ENCODE measurements at places on chromosomes 6 and 20.

DNA sequence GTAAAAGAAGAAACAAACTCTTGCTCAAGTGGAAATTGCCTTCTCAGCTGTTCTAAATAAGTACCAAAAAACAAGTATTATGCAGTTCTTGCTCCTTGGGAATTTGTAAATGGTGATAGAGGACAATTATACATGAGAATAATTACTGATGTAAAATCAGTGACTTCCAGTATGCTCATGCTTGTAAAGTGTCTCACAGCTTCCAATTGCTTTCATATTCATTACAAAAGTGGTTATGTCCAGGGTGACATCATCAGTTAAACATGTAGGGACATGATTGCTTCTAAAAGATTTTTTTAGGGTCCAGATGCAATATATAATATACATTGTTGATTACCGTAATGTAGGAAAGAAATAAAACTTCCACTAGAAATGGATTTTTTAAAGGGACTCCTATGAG is 122.8 kb upstream of the B3GAT2 start:
- DNase-seq = no peak

DNA sequence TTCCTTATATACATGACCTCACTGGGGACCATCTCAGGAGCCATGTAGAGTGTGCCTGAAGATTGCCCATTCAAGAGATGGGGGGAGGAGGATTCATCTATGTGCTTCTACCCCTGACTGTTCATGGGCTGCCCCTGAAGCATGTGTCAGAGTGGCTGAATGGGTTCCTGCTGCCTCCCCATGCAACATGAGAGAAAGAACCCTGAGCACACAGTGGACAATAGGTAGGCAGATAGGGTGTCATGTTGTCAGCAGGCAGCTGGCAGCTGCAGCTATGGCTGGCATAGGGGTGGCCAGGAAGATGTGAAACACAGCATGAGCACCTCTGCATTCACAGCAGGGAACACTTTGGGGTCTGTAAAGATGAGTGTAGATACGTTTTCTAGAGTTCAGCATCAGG is 208.4 kb upstream of the CNR1 start:
- no peak for DNase-seq

DNA sequence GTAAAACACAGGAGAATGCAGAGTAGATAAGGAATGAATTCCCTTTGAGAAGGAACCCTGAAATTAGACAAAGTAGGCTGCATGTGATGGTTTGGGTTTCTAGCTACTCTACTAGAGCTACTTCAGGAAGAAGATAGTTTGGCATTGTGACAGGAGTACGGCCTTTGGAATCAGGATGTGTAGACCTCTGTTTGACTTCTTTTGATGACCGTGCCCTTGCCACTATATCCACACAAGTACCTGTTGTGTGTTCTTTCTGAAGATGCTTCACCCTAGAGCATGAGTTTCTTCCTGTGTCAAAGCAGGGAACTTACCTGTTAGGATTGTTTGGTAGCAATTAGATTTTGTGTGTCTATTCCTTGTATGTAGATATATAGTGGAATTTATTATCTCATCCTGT is 41.7 kb downstream of the CD2AP start:
- no peak for DNase-seq

DNA sequence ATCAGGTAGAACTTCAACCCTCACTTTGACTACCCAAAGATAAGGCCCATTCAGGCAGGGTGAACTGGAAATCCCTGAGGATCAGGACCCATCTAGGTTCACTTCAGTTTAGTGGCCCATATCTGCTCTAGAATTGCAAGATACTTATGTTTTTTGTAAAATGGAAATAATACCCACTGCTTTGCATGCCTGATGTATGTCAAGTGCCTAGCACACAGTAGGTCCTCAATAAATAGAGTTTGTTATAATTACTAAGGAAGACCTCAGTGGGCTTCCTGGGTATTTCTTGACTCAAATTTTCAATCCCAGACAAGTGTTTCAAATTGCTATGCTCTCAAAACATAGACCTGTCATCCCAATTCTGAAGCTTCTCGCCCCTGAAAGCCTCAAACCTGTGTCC is 32.5 kb downstream of the PIGU start:
- DNase-seq = no peak

DNA sequence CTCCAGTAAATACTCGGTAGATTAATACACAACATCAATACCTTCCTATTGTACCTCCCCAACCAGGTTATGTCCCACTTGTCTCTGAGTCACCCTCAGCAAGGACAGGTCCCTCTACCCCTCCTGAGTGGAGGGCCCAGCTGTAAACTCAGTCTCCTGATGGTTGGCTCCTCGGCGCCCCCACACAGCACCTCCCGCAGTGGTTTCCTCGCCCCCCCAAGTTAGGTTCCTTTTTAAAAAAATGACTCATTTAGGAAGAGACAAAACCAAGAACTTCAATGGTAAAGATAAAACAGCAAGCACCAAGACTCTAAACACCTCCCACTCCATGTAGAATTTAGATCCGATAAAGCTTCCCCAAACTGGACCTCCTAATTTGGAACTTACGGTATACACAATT is 83.5 kb downstream of the TRERF1 start:
- DNase-seq = peak; percentile 65

DNA sequence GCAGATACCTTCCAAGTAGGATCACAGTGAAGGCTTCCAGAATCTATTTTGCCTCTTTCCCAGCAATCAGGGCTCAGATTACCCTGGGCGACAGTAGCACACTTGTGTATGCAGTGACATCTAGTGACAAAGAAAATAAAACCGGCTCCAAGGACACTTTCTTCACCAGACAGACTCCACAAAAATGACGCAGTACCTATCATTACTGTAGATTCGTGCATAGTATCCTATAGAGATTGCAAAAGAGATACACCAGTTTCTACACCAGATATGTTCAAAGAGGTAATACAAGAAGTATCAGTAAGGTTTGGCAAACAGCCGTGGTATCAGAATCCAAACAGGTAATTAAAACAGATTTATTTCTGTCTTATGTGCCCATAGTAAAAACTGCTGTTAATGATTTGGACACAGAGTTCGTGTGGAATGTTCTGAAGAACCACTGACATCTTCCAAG is 600.4 kb upstream of the JAG1 start:
- no peak for DNase-seq

DNA sequence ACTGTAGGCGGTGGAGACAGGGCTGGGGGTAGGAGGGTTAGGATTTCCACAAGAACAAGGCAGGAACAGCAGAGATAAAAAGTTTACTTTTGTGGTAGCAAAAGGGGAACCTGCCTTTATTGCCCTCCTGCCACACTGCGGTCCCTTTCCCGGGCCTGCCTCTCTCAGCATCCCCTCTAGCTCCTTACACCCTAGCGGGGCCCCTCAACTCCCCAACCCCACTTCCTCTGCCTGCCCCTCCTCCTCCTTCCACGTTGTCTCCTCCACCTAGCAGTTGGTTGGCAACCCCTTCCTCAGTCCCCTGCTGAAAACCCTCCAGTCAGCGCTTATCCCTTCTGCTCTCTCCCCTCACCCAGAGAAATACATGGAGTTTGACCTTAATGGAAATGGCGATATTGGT is 714 bp downstream of the AIF1 start:
- no peak for DNase-seq

- DNase-seq = no peak
Observed at GRCh38 chr6:164022632-164023031, 608.1 kb downstream of the QKI start.

- DNase-seq = no peak
Observed at GRCh38 chr20:55090286-55090685, 614.9 kb downstream of the DOK5 start.

DNA sequence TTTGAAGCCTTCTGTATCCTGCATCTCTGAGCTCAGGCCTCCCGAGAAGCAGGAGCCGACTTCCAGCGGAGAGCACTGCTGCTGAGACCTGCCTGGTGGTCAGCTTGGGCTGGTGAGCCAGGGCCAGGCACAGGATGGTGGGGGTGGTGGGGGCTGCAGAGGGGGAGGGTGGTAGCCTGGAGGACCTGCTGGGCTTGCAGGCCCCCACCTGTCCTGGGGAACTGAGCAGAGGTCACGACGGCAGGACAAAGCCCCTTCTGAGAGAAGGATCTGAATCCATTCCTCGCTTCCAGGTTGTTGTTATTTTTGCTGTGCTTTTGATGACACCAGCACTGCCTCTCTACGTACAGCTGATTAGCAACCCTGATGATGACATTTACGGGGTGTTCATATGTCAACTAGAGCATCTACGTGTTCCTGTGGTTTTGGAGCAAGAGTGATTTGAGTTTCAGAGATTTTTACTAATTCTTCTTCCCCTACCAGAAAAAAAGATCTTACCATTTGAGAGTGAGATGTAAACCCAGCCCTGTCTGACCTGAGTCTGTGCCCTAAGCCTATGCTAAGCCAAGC is 35.7 kb upstream of the CD93 start:
- no peak for DNase-seq

DNA sequence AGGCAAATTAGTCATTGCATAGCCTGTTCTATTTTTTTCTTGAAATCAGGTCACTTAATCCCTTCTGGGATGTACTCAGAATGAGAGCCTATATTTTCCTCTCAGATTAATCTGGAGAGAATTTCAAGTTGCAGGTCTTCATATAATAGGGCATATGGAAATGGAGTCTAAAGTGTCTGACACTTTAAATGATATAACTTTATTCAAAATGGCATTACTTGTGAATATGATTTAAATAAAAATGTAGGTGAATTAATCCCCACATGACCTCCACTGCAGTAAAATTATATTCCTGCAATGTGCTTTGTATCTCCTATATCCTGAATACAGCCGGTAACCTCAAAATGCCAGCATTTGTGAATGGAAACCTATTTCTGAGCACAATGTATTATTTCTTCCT is 172.5 kb upstream of the BTBD3 start:
- no peak for DNase-seq

DNA sequence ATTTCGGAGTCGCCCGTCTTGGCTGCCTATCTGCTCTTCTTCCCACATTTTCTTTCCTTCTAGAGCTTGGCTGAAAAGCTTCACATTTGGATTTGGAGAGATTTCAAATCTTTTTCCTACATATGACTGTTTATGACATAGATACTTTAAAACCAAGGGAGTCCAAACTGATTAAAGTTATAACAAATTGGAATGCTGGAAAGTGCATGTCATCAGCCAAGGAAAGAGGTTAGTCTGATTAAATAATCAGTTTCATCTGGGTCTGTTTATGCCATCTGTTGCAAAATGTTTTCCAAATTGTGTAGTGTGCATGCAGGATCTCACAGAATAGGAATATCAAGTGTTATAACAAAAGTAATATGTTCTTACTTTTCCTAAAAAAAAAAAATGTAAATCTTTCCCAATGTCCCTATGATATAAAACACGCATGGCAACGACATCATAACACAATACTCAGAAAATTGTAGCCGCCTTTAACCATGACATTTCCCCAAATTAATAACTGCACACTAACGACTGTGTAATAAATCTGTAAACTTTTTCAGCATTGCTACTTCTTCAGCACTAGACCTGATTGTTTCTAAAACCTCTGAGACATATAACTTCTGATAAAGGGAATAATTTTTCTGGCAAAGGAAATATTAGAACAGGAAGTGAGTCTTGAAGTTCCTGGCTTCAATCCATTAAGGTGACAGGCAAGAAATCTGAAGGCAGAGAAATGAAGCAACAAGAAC is 230.2 kb upstream of the FOXQ1 start:
- no peak for DNase-seq

GRCh38 chr6:16681260-16681873 is 79.9 kb downstream of the ATXN1 start:
- DNase-seq = no peak

- DNase-seq = no peak
Observed at GRCh38 chr6:33426590-33427511, 7.0 kb downstream of the SYNGAP1 start.

GRCh38 chr20:33791959-33792597 is 19.1 kb upstream of the CHMP4B start:
- DNase-seq = peak; percentile 17

DNA sequence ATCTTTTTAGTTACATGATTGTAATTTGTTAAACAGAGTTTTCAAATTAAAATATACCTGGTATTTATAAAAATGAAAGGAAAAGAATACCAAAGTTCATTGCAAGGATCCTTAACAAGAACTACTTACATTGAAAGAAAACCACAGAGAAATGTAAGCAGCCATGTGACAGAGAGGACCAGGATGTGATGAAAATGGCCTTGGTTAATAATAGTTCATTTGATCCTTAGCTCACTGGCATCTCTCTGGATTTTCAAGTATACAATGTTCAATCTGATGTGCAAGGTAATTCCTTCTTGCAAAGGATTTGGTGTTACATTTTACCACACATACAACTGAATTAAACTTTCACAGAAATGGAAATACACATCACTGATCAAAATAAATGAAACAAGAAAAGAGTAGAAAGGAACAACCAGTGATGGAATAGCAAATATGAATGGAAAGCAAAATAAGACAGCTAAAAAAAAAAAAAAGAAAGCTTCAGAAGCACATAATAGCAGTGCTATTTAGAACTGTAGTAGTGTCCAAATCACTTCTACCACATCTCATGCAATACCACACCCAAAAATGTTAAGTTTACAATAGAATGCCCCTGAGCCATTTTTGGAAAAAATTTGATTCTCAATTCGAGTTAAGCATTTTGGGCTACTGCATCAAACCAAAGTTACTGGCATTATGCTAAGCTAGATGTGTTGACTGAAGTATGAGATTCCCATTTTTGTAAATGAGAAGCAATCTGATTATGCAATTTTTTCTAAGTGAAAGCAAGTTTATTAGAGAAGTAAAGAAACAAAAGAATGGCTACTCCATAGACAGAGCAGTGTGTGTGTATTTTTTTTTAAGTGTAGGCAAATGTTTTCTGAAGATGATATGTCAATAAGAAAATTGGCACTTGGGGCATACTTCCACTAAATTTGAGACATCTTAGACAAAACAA is 22.6 kb upstream of the HLA-A start:
- no peak for DNase-seq

GRCh38 chr6:98724537-98724936 is 109.8 kb upstream of the POU3F2 start:
- no peak for DNase-seq

GRCh38 chr6:13617066-13617465 is 1.9 kb downstream of the NOL7 start:
- no peak for DNase-seq

GRCh38 chr20:8346700-8347270 is 214.7 kb downstream of the PLCB1 start:
- DNase-seq = no peak

GRCh38 chr6:10791673-10792072 is 44.1 kb downstream of the TMEM14B start:
- DNase-seq = no peak

- no peak for DNase-seq
Observed at GRCh38 chr20:51994751-51995417, 192.6 kb upstream of the SALL4 start.

- no peak for DNase-seq
Observed at GRCh38 chr6:108952776-108953486, 104.7 kb downstream of the ARMC2 start.
